ENCODE measurements at places on chromosomes 1 and 21.

DNA sequence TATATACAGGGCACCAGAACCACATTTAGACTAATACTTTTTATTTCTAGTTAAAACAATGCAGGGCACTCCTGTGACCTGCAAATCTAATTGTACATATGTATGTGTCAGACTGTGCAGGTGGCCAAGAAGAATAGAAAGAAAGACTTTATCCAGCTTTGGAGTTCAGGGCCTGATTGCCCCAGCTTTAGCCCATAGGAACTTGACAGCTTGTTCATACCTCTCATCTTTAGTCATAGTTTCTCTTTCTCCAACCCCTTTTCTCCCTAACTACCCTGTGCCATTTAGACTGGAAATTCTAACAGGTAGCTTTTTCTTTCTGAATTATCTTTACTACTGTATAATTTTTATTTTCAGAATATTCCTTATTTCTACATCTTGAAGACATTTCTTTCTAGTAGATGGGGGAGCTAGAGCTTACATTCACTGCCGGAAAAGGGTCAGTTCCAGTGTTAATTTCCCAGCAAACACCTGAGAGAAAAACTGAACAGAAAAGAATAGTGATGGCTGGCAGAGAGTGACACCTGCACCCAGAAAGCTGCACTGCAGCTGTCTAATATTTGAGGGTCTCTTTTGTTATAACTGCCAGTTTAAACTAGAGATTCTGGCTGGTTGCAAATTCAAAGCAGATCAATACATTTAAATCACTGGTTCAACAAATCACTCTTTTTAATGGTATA is 8.4 kb downstream of the YBX1 start:
- DNase-seq: no peak

DNA sequence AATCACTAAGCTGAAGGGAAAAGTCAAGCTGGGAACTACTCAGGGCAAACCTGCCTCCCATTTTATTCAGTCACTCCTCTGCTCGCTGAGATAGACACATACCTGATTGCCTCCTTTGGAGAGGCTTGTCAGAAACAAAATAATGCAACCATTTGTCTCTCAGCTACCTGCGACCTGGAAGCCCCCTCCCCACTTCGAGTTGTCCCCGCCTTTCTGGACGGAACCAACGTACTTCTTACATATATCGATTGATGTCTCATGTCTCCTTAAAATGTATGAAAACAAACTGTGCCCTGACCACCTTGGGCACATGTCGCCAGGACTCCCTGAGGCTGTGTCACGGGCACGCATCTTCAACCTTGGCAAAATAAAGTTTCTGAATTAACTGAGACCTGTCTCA is 21.5 kb upstream of the HPDL start:
- DNase-seq: no peak

DNA sequence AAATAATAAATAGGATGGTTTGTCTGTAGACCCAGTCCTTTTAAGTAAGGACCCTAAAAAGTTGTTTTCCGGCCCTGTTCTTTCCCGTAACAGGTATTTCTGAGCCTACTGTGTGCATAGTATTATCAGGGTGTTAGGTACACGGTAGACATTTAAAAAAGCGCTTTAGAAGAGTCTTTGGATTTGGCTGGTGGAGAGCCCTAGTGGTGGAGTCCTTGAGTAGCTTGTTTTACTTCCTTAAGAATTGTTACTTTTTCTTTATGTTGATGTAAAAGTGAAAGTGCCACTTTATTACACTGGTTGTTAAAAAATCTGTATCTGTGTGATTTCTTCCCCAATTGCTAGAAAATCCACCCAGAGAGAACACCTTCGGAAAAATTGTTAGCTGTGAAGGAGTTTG is 36.8 kb downstream of the SMYD2 start:
- no peak for DNase-seq

- no peak for DNase-seq
Observed at GRCh38 chr21:42568866-42569731, 55.4 kb downstream of the SLC37A1 start.

DNA sequence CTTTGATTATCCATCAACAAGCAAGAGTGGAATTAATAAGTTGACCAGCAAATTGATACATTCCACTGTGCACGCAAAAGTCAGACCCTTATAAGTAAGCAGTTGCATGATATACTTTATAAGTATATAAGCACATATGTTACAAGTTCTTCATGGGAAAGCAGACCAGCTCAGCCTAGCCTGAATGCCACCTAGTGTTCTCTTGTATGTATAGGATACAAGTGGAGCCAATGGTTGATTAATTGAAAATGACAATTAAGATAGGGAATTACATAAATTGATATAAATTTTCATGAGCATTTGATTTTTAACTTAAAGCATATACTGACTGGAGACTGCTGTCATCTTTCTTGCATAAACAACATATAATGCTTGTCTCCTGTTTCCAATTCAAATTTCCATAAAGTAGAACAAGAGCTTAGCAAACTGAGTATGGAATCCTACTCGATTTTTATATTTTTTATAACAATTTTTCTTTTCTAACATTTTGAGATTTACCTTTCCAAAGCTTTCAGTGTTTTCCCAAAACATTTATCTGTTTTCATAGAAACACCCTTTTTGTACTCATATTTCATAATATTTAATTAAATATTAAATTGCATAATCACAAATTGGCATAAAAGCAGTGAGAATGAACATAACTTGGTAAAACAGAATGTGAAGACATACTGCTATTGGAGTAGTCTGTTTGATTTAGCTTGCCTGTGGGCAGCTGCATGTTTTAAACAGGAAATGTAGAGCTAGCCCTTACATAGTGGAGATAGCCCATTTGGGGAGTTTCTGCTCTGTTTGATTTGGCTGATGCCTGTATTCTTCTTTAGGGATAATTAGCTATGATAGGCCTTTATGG is 62.8 kb downstream of the MAGI3 start:
- DNase-seq: peak; percentile 42

DNA sequence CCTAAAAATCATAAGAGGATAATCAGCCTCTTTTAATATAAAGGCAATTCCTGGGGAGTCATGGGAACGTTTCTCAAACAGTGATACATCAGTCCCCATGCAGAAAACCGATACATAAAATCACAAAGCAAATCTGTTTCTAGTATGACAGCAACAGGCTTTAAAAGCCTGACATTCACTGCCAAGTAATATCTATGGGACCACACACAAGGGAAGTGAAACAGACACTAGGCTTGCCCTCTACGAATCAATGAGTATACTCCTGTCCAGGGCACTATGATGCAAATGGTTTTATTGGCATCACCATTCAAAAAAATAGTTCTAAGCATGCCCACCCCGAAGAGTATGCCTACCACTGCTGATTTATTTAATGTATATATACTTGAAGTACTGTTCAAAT is 54.4 kb downstream of the TIAM1 start:
- no peak for DNase-seq

GRCh38 chr1:53731043-53731600 is 7.8 kb downstream of the GLIS1 start:
- DNase-seq: no peak

DNA sequence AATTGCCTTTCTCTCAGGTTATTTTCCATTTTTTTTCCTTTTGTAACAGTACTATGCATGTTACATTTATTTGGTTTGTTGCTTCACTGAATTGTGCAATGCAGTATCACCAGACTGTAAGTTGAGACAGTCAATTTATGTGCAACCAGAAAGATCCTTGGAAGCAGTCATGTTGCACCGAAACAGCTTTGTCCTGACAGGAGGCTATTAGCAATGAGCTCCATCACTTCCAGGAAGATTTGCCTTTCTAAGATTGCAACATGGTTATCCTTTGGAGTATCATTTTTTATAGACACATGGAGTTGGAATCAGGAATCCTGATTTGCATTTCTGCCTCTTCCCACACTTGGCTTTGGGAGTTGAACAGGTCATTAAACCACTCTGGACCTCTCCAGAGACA is 84.5 kb upstream of the ST6GALNAC5 start:
- no peak for DNase-seq

DNA sequence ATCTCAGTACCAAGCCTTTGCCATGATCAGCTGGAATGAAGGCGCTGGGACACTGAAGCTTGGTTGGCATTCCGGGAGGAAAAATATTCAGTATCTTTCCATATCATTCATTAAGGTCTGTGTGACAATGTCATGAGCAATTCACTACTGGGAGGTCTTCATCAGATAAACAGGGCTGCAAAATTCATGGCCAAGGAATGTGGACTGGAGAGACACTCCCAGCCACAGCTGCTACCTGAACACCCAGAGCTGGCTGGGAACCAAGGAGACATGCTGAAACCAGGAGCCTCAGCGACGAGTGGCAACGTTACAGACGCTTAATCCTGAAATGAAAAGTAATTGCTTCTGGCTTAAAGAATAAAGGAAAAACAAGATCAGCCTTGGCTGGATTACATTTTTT is 30.6 kb upstream of the DDAH1 start:
- DNase-seq: no peak
